Anterior cingulate cortex (tissue), 58 donors: ENCODE measurements at places on chromosomes 5 and 9.

DNA sequence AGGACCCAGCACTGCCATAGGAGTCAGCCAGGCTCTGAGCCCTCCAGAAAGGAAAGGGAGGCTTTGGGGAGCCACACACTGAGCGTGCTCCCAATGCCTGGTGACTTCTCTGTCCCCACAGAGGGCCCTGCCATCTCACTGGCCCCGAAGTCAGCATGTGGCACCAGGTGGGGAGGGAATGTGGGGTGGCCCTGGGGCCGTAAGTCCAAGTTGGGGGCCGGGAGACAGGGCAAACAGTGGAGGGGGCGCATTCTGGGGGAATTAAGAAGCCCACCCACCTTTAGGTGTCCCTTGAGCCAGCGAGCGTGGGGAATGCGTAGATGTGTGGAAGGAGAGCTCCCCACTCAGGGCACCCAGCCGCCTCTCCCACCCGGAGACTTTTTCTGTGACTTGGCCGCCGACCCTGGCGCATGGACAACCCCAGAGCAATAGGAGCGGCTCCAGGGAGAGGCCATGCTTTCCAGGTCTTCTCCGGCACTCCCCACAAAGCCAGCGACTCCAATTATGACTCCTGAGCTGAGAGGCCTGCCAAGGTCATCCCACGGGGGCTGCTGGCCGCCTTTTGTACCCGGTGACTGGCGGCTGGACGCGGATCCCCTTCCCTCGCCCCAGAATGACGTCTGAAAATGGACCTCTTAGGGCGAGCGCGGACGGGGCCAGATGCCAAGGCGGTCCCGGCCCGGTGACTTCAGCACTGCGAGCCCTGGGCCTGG, 9.8 kb downstream of the IRX1 start:
- no peak for DNase-seq

DNA sequence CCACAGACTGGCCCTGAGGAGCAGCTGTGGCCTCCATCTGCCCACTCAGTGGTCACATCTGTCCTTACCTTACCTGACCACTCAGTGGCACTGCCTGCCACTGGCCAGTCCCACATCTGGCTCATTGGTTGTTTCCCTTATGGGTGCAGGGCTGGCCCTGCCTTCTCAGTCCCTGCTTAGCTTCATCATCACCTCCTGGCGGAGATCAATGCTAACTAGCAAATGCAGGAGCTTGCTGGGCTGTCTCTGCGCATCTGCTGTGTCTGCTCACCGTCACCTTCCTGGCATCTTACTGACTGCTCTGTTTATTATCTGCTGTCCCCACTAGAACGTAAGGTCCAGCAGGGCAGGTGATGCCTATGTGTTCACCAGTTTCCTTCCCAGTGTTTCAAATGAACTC, 356.9 kb downstream of the SEMA5A start:
- DNase-seq: no peak

- no peak for DNase-seq
Measured at GRCh38 chr9:36868586-36869282, 165.3 kb downstream of the PAX5 start.

GRCh38 chr5:140011297-140011802, 31.7 kb downstream of the NRG2 start:
- DNase-seq: no peak

- DNase-seq: no peak
Measured at GRCh38 chr9:95509851-95510708, 6.7 kb downstream of the PTCH1 start.

DNA sequence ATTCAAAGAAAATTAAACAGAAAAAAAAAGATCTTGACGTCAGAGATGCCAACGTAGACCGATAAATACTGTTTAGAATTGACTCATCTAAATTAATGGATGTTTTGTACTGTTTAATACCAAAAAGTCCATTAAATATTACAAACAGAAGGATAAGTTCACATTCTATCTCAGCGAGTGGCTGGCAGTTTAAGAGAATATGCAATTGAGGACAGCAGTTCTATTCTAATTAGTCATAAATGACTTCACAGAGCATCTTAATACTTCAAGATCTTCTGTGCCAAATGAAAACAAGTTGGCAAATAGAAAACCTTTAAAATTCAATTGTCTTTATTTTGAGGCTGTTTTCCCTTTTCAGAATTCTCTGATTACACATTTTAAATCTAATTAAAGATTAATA, 326.6 kb upstream of the NREP start:
- no peak for DNase-seq

DNA sequence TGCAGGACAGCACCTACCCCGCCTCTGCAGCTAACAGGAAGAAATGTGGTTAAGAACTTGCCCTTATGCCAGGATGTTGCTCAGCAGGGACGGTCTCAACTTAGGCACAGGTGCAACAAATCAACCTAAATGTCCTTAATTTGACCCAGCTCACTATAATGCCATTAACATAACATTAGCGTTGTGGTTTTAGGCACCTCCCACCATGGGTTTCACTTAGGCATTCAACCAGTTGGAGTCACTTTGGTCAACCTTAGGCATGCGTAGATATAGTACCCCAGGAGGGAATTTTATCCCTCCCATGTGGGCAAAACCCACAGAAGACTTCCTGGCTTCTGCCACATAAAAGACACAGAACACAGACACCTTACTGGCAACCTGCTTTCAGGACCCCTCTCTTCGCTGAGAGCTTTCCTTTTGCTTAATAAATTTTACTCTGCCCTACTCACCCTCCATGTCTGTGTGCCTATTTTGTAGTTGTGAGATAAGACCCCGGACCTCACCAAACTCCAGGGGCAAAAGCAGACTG, 8.7 kb upstream of the ERAP1 start:
- DNase-seq: no peak
